ENCODE measurements at places on chromosomes 7 and 10. TPM values are rescaled to one million over a fixed set of nuclear protein-coding genes. Genes with fewer than 3 reads are reported as not detected.

The NYAP1 gene
- 2.7 TPM for total RNA-seq

The TMEM196 gene
- total RNA-seq = not detected

The CAV2 gene
- total RNA-seq = 406 TPM

The GIMAP5 gene
- total RNA-seq = 8.9 TPM

The UFSP1 gene
- 3.1 TPM for total RNA-seq

The AGR2 gene
- not detected for total RNA-seq

The PRSS37 gene
- not detected for total RNA-seq

The ITGB8 gene
- 5.5 TPM for total RNA-seq

The IGFBP1 gene
- 0.72 TPM for total RNA-seq

The PAX4 gene
- not detected for total RNA-seq

The PRLHR gene
- not detected for total RNA-seq

Measured in thoracic aorta endothelial cell (primary cell).